ENCODE measurements at places on chromosomes 7 and 10. TPM values are rescaled to one million over a fixed set of nuclear protein-coding genes. Genes with fewer than 3 reads are reported as not detected.

The AQP1 gene
- 4.9 TPM for total RNA-seq

The EEPD1 gene
- total RNA-seq = 0.65 TPM

The ENO4 gene
- 0.33 TPM for total RNA-seq

The ZP3 gene
- total RNA-seq = 4.2 TPM

The BTBD16 gene
- total RNA-seq = not detected

The ZCCHC24 gene
- total RNA-seq = 6.6 TPM

The TMEM139 gene
- not detected for total RNA-seq

The C7orf57 gene
- not detected for total RNA-seq

The TMEM225B gene
- total RNA-seq = not detected

All from vein endothelial cell (primary cell).